SK-MEL-5 (cell line): ENCODE measurements at places on chromosomes 12 and 14.

DNA sequence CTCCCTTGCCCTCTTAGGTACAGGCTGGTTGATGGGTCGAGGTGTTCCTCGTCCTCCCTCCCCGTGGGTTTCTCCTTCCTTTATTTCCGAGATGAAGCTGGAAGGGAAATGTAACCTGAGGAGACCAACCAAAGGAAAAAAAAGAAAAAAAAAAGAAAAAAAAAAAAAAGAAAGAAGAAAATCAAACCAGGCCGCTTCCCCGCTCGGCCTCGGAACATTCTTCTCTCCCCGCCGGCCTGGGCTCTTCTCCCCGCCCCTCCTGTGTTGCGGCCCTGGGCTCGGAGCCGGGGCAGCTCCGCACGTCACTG is 1.6 kb upstream of the NFATC4 start:
- DNase-seq = no peak

DNA sequence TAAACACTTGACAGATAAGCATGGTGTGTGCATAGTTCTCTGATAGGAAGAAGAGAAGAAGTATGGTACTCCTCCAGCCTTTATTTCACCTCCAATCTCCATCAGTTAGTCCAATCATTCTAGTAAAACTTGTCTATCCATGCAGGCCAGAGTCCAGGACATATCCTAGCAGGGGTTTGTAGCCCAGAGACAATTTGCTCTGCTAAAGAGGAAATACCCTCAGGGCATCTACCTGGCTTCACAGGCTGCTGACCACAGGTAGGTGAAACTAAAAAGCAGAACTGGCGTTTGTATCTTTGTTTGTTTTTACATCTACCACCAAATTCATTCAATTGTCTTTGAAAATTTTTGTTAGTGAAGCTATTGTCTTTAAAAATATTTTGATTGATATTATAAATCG is 717.6 kb downstream of the FSCB start:
- no peak for DNase-seq

DNA sequence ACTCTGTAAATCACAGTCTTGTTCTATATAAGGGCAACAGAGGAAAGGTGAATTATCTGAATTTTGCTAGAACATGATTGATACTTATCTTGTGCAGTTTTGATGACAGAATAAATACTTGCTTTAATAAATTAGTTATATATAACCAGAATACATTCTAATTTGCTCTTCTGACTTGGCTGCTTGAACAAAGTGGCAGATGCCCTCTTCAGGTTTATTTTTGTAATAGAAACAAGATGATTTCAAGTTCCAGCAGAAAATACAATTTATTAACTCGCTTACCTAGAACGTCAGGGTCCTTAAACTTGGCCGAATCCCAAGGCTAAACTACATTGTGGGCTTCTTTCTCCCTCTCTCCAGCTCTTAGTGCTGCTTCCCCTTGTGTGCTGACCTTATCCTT is 57.6 kb upstream of the SSTR1 start:
- DNase-seq = no peak

- peak; percentile 96 for DNase-seq
Observed at GRCh38 chr12:53696285-53696654, 20.4 kb upstream of the ATP5MC2 start.

DNA sequence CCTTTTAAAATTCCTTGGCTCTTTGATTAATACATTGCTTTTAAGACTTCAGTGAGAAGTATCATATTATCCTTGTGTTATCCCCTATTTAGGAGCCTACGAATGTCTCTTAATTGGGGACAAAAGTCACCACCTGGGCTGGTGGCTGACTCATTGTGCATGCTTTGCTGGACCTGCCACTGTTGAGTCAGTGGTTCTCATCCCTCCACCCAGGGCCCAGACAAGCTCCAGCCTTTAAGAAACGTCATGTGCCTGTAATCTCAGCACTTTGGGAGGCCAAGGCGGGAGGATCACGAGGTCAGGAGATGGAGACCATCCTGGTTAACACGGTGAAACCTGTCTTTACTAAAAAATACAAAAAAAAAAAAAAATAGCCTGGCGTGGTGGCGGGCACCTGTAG is 57.9 kb downstream of the OTX2 start:
- DNase-seq = no peak

GRCh38 chr12:80064951-80065350 is 34.4 kb upstream of the OTOGL start:
- DNase-seq = no peak

- DNase-seq = no peak
Observed at GRCh38 chr12:45331552-45331951, 115.7 kb downstream of the ANO6 start.

DNA sequence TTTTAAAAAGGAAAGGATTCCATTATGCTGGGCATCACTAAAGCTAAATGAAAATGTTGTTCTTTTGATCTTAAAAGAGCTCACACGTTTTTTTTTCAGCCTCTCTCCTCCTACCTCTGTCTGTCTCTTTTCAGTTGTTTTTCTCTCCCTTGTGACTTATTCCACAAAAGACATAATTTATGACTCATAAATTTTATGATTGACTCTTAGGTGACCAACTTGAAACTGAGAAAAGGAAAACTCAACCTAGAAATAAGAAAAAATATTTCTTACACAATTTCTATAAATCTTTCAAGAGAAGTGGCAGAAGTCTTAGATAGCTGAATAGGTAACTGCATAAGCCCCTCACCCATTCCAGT is 227.7 kb upstream of the DDHD1 start:
- DNase-seq = no peak

- DNase-seq = peak; percentile 72
Observed at GRCh38 chr12:442235-442884, 17.4 kb upstream of the B4GALNT3 start.

DNA sequence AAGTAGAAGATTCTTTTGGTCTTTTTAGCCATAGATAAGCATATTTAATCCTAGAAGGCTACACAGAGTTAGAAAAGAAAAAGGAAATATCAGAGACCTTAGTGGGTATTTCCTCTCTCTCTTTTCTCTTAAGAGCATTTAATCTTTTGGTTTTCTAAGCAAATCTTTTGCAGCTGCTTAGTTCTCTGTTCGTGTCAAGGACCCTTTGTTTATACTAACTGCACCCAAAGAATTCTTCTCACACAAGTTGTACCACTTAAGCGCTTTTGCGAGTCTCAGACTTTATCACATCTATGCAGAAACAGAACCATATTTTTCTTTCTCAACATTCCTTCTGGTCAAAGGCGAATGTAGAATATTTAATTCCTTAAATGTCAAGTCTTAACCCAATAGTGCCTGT is 17.9 kb upstream of the NID2 start:
- DNase-seq = no peak

DNA sequence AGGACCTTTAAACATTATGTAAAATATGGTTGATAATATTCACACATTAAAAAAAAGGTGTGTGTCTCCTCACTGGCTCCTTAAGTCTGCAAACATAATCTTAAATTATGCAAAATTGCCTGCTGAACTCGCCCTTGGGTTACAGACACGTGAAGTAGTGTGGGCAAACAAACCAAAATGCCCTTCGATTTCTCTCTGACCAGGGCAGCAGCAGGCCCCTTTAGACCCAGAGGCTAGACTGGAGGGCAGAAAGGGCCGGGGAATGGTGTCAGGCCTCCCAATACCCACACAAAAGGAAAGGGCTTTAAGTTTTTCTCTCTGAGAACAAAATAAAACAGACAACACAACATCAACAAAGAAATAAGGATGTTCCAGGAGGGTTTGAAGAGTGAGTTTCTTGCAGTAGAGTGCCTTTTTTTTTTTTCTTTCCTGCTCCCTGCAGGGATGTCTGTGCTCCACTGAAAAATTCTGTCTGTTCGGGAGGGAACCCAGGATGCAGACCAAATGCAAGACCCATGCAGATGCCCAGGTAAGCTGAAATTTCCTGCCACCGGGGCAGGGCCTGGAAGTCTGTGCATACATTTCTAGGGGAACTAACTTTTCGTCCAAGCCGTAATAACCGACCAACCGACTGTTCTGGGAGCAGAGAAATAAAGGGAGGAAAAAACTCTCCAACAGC is 1.7 kb downstream of the TBX3 start:
- DNase-seq = no peak

DNA sequence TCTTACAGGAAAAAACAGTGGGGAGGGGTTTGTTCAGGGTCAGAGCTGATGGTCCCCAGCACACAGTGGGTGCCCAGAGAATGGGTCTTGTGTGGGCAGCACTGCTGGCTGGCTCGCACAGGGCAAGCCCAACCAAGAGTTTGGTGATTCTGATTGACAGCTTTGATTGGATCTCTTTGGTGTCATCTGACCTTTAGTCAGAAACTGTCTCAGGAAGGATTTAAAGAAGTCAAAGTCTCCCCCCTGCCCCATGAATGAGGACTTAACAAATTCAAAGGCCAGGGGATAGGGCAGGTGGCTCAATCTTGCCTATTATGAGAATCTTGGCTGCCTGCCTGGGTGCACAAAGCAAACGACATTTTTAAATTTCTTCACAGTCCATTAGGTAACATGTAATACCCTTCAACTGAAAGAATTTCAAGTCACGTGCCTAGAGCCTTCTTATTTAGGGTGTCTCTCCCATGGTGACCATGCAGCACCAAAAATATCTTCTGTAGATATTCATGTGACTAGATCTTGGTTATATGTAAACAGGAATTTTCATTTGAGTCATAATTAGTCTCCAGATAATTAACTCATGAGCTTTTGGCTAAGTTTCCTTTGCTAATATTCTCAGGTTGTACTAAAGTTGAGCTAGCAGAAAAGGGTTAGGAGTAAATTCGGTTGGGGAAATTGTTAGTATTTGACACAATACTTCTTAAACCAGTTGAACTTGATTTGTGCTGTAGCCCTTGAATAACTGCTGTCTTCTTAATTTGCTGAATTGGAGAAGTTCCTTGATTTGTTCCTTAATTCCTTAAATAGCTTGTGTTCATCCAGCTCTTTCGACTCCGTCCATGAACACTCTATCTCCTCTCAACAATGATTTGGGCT is 54.5 kb upstream of the HECTD1 start:
- peak; percentile 72 for DNase-seq

GRCh38 chr12:11758087-11758486 is 108.6 kb downstream of the ETV6 start:
- no peak for DNase-seq

- DNase-seq = peak; percentile 72
Observed at GRCh38 chr12:100234591-100235304, 32.1 kb downstream of the DEPDC4 start.

DNA sequence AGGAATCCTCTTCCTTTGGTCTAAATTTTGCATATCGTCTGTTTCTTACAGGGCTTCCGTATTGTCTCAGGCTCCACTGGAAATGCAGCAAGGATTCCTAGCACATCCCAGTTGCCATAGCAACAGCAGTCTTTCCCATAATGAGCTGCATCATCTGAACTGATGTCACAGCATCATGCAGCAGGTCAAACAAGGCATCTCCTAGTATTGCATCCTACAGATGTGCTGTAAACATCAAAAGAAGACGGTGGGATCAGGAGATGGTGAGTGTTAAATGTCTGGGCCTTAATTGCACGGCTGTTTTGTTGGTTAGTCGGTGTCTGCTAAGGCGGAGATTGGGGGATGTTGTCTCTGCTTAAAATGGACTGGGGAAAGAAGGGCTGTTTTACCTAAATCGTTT is at the start of gene AKAP6:
TSS of gene AKAP6 (plus strand) at position 153 of the 400 bp plus-strand sequence. CDS start 104,196 bp downstream, outside the sequence.
- DNase-seq = peak; percentile 49

DNA sequence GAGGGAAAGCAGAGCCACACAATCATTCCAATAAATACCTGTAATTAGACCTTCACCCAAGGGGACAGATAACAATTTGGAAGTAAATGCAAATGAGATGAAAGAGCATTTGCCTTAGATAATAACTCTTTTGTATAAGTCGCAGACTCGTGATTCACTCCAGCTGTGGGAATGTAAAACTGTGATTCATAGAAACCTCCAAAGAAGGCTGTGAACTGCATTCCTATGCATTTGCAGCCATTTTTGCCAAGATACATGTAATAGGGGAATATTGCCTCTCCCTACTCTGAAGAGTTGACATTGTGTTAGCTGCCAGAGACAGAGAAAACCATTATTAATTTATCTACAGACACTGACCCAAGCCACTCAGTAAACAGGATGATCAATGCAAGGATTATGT is 181.9 kb upstream of the ARHGAP5 start:
- peak; percentile 81 for DNase-seq

DNA sequence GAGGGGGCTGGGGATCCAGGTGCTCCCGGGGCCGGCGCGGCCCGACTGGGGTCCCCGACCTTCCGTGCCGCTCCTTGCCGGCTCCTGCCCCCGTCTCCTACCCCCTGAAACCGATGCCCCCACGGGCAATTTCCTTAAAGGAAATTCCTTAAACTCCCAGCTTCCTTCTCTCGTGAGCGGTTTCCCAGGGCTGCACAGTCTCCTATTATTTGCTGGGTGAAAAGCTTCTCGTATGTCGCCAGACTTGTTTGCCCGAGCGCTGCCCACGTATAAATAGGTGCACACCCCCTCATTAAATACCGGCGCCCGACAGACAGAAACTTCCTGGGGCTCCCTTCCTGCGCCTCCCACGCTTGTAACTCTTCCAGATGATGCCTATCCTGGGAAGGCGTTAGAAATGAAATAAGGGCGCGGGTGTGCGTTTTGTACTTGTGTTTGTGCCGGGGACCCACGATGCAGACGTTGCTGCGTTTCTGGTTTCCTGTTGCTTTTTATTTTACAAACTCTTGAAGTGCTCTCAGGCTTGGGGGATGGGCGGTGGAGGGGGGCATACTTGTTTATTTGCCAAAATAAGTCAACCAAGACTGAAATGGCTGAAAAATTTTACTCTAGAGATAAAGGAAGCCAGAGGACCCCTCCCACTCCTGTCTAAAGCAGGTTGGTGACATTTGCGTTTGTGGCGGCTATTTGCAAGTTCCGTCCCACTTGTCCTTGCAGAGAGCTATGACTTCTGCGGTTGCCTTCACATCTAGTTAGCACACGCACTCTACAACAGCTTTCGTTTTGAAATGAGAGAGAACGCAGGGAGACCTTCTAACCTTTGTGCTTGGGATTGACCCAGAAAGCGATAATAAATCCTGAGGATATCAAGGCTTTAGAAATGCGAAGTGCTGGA is 1.0 kb downstream of the HIP1R start:
- DNase-seq = peak; percentile 23

GRCh38 chr14:36583893-36584811 is 1.7 kb upstream of the NKX2-8 start:
- DNase-seq = no peak

GRCh38 chr12:95402096-95402495 is 71.9 kb upstream of the METAP2 start:
- no peak for DNase-seq

- peak; percentile 4 for DNase-seq
Observed at GRCh38 chr12:2631653-2632350, 163.0 kb upstream of the FKBP4 start.
